ENCODE measurements at places on chromosomes 11 and 22.
A peak's percentile ranks its signal among the peaks of the same experiment; 100 is the strongest.

- DNase-seq = no peak
These were observed 127.3 kb downstream of the TENM4 start for GRCh38 chr11:79313530-79313913.

- DNase-seq = peak; percentile 97
These were observed 15.7 kb upstream of the SNX32 start for GRCh38 chr11:65817835-65818680.

DNA sequence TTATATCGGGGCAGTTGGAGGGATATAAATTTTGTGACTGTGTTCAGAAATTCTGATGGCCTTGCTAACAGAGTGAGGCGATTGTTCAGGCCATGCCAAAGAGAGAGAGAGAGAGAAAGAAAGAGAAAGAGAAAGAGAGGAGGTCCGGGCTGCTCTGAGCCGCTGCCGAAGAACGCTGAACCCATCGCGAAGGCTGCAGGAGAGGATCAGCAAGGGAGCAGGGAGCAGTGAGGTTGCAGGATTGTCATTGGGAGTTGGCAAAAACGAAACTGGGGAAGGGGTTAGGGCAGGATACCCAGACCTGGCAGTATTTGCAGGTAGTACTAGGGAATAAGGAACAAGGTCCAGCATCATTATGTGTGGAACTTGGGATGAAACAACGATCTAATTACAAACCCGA, 537.1 kb downstream of the INSC start:
- no peak for DNase-seq

DNA sequence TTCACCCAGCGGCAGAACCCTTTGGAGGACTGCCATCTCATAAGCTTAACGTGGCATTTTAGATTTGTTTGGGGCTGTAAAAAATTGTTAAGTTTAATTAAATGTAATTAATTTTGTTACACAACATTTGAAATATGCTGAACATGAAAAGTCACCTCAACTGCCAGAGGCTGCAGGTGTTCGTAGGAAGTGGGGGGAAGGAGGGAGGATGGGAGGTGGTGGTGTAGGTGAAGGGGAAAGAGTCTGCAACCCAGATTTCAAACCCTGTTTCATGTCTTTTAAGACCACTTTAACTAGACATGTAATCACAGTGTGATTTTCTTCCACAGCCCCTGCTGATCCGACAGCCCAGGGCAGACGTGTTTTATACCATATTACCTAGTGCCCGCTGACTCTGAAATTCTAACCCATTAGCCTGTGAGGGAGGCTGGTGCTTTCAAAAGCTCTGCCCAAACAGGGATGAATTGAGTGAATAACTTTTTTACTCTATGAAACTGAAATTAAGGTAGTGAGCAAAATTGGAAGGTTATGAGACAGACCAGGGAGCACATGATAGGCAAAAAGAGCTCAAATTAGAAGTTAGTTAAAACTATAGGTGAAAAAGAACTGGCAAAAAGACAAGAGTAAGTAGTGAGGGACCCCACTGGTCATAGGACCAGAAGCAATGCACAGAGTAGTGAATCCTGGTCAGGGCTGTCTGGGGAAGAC, 279.8 kb downstream of the DDX10 start:
- no peak for DNase-seq

DNA sequence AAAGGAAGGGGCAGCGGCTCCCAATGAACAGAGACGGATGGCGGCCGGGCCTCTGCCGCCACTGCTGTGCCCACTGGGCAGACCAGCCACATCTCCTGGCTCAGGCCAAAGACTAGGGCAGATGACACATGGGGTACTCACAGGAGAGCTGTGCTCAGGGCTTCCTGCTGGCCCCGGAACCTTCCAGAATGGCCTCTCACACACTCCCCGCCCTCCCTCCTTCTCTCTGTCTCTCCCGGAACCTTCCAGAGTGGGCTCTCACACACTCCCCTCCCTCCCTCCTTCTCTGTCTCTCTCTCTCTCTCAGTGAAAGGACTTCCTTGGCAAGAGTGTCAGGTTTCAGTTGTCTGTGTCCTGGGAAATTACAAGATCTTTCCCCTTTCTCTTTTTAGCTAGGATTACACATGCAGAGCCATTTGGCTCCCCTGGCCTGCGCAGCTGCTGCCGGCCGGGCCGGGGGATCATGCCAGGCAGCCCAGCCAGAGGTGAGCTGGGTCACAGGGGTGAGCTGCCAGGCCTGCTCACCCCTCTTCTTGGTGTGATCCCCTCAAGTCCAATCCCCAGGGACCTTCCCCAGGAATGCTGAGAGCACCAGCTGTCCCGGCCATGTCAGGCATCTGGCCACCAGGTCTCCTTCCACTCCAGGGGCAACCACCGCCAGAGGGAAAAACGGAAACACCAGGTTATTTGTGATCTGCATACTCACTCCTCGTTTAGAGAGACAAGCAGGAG, 45.3 kb upstream of the ADA2 start:
- DNase-seq = no peak

DNA sequence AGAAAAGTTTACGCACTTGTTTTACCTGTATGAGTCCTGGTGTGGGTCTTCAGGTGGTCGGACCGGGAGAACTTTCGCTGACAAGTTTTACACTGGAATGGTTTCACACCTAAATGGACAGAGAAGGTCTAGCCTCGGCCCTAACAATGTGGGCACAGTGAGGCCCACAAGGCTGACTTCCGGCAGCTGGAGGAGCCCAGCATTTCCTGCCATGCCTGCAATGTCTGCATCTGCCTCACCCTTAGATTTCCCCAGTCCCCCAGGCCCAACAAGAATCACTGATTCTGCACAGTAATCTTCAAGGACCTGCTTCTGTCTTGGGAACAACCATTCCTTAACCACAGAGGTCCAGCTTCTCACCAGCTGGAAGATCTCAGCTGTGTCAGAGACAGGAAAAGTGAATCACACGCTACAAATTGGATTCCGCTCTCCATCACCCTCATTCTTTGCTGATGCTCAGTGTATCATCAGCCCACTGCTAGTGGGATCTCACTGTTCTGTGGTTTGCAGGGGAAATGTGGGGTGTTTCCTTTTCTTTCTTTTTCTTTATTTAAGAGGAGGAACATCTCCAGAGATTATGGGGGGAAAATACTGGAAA, 43.3 kb downstream of the WT1 start:
- DNase-seq = no peak

DNA sequence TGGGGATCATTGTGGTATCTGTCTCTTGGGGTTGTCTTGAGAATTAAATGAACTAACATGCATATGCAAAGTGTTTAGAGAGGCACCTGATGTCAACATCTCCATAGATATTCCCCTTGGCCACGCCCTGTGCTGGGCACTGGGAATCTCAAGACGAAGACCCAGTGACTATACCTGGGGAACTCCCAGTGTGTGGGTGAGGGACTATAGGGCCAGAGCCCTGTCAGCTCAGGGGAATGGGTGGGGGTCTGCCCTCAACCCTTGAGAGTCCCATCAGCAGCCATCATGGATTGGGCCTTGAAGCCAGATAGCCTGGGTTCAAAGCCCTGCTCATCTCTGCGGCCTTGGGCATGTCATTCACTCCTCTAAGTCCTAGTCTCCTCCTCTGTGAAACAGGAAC, 21.6 kb upstream of the LMO1 start:
- DNase-seq = no peak

DNA sequence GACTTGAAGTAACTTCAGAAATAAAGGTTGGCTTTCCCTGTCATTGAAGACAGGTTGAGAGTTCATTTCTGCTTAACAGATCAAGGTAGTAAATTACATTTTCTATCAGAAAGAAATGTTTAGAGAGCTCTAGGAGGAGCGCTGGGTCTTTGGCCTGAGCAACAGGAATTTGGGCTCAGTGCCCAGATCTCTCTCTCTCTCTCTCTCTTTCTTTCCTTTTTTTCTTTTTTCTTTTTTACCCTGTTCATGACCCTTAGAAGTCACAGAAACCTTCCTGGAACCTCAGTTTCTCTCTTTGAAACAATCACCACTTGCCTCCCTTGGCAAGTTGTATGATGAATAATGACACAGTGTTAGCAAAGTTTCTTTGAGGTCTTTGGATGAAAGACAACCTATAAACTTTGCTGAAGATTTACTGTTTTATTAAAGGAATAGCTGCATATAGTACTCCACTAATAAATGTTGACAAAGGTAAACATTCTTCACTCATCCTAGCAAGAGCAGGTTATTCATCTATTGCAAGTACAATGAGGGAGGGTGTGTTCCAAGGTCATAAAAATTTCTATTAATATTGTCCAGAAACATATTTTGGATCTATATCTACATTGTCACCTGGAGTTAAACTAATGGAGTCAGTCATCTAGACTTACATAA, 35.5 kb upstream of the RASSF10 start:
- no peak for DNase-seq

DNA sequence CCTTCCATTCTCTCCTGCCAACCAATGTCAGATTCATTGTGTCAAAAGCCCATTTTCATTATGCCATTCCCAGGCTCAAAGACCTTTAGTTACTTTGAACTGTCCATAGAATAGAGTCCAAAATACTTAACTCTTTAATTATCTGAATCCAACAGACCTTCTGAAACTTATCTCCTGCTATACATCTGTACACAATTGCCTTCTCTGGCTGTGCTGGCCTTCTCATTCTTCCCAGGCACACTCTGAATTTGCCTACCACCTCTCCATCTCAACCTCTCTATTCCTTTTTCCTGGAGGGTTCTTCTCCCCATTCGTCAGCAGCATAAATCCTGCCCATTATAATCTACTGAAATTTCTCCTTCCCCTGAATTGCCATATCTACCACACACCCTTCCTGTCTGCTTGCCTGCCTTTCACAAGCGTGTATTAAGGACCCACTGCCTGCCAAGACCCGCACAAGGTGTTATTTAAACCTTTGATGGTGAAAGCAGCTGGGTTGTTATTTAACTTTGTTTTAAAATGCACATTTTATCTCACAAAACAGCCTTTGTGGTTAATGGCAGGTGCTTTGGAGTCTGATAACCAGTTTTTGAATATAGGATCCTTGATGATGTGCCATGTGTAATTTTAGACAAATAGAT, 125.9 kb downstream of the CCDC81 start:
- no peak for DNase-seq

GRCh38 chr11:66277471-66278362, at the start of gene CNIH2:
CNIH2 (plus strand) TSS chr11:66278175; CDS start chr11:66278457, 282 bp downstream.
- DNase-seq = no peak

- DNase-seq = no peak
These were observed 1656.9 kb upstream of the RAG2 start for GRCh38 chr11:38254913-38255312.

DNA sequence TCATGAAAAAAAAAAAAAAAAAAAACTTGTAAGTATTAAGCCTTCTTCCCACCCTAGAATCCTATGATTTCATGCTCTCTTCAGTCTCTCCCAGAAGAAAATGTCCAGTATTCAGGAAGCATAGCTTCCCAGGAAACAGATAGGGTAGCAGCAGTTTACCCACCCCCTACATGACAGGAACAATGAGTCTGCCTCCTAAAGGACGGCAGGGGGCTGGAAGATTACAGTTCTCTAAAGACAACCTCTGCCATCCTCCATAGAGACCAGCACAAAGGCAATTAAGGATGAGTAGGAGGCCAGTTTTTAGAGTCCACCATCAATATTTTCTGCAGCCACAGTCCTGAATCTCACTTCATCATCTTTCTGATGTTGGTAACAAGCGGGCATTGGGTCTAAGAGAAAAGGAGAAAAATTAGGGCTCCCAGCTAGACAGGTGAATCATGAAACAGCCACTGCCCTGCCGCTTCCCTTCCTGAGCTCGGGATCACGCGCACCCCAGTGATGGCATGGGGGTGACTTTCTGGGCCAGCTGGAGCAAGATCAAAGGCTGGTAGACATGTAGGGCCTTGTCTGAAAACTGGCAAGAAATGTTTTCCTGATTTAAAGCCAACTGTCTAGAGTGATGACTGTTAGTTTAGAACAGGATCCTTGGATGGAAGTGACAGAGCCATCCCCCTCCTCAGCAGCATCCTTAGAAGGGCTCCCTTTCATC, 322.8 kb downstream of the LARGE1 start:
- no peak for DNase-seq

GRCh38 chr11:133149698-133150097, 382.6 kb downstream of the OPCML start:
- no peak for DNase-seq

DNA sequence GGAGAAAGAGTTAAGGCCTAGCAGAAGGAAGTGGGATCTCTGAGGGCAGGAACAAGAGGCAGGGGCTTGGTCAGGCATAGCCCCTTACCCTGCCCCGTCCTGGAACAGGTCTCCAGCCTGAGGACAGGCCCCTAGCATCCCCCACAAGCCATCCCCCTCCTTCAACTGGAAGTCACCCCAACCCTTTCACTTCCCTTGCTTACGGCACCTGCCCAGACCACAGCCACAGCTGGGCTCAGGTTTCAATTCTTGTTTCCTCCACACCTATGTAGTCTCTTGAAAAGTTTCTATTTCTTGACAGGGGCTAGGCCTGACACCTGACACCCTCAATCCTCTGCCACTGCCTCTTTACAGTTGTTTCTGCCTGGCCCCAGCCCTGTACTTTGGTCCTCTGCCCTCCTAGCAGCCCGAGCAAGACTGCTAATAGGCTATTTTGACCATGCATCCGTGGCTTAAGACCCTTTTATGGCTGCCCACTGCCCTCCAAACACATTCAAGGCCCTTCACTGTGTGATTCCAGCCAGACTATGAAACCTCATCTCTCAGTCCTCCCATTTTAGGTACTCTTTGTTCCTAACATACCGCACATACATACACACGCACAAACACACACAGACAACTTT, 10.9 kb upstream of the FCHSD2 start:
- DNase-seq = no peak
